Stimulated activated CD4-positive, alpha-beta T cell treated with anti-CD3 and anti-CD28 coated beads, TNF-alpha, amount 100 ng/mL, for 4 hours (primary cell): ENCODE measurements at places on chromosomes 2 and 18.

DNA sequence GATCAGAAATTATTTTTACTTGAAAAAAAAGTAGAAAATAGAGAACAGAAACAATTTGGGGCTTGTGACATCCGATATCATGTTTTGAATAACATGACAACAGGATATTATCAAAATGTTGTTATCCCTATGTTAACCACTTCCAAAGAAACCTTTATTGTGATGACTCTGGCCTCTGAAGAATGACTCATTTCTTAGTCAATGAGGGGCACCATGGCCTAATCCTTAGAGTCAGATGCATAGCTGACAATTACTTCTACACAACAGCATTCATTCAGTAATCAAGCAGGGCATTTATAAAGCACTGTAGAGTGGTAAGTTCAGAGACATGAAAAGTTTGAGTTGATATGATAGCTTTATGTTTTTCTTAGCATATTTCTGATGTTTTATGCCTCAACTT lies 703.0 kb downstream of the RNF144A start:
- DNase-seq, result no peak

DNA sequence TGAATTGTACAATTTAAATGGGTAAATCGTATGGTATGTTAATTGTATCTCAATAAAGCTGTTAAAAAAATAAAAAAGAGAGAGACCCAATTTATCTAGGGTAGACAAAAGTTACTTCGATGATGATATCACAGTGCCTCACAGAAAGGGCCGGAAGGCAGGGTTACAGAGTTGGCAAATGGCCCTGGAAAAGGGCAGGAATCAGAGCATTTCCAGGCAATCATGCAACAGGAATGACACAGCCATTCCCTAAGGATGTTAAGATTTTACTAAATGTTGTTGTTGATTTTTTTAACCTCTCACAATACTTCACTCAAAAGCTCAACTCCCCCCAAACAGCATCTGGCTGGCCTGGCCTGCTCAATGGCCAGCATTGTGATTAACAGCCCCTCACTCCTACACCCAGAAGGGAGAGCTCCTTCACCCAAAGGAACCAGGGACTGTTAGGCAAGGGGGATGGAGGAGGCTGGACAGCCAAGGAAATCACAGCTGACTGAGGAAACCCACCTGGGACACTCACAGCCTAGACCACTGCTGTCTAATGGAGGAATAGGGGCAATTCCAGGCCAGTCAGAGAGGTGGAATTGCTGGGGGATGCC lies 7.7 kb upstream of the SP100 start:
- no peak for DNase-seq

DNA sequence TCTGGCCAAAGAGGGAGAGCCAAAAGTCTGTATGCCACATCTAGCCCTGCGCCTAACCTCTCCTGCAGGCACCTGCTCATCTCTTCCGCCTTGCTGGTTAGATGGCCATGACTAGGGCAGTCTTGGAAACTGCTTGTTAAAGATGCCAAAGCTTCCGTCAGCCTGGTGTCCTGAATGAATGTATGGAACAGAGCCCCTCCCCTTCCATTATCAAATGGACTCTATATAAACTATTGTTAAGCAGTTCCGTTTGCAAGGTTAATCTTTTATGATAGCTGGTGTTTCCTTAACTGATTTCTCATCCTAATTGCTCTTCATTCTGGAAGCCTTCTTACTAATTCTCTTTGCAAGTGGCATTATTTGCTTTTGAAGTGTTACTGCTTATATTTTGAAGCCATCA lies 87.1 kb downstream of the ATP9B start:
- DNase-seq, result no peak

GRCh38 chr2:110650346-110650745 lies 27.5 kb downstream of the BUB1 start:
- DNase-seq, result no peak

- DNase-seq, result no peak
Observed at GRCh38 chr18:41036346-41036745, 918.7 kb upstream of the PIK3C3 start.

GRCh38 chr18:62939433-62939832 lies 224.1 kb downstream of the PHLPP1 start:
- DNase-seq, result no peak

DNA sequence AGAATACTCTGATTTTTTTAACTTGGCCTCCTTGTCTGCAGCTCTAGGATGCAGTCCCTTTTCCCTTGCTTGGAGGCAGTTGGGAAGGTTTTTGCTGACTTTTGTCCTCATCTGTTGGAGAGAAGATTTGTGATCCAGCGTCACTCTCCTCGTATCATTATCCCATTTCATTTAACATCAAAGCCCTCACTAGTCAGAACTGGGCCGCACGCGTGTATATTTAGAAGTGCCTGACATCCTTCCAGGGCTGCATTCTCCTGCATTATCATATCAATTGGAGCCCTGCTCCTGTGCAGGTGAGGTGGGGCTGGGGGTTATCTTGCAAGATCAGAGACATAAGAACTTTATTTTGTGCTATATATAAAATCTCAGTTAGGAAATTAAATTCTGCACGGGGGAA lies 435.1 kb upstream of the HS6ST1 start:
- no peak for DNase-seq

- no peak for DNase-seq
Observed at GRCh38 chr2:8598295-8599165, 83.3 kb upstream of the ID2 start.

DNA sequence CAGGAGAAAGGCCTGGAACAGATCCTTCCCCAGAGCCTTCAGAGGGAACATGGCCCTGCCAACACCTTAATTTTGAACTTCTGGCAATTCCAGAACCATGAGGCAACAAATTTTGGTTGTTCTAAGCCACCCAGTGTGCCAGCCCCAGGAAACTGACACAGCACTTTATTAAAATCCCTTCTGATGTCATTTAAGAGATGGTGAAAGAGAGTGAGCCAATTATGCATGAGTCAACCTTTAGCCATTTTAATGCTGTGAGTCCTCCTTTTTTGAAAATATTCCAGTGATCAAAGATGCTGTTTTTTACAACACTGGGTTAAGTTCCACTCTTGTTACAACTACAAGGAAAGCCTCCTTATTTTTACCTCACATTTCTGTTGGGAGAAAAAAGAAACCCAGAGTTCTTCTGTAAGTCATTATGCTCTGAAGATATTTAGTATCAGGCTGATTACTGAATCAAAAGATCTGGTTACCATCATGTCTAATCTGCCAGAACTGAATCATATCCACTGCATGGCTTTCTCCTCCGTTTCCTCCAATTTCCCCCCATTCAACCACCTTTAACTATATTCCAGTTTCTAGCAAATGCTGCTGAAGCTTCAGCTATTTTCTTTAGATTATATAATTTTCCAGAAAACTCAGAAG lies 235.4 kb downstream of the TXNL1 start:
- DNase-seq, result no peak

DNA sequence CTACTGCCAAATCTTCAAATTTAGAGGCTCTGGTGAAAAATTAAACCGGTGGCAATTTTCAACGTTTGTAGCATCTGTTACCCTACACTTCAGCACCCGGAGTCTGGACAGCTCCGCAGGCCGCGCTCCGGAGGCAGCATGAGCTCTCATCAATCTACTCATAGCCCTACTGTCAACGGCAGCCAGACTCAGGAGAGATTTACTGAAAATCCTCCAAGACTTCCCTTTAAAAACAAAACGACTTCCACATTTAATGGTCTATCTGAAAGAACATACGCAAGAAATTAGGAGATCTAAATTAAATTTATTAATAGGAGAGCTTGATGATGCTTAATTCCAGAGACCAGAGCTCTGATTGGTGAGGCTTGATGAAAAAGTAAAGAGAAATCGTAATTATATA lies 970 bp upstream of the ADCYAP1 start:
- DNase-seq, result no peak

DNA sequence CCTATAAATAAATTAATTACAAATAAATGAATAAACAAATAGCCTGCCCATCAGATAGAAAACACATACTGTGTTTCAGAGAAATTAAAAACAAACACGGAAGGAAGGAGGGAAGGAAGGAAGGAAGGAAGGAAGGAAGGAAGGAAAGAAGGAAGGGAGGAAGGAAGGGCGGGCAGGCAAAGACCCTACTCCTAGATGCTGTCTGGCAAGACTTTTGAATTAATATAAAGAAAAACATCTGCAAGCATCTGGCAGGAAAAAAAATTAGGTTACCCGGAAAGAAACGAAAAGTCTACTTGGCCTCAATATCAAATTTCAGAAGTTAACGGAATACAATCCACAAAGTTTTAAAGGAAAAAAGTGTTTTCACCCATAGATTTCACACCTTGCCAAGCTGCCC lies 49.1 kb downstream of the LOXHD1 start:
- no peak for DNase-seq

DNA sequence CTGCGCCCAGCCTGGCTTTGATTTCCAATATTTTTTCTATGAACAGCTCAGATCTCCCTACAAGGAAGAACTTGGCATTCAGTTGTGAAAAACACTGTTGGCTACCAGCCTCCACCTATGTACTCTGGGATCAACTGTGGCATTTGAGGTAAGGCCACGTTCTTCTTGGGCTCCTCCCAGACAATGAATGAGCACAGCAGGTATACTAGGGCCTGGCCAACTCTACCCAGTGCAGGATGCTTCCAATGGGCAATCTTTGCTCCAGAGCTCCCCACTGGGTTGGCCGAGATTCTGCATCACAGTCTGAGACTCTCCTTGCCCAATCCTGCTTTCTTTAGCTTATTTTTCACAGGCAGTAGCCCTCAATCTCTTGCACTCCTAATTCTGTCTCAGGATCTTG lies 75.9 kb downstream of the TMEM131 start:
- no peak for DNase-seq

DNA sequence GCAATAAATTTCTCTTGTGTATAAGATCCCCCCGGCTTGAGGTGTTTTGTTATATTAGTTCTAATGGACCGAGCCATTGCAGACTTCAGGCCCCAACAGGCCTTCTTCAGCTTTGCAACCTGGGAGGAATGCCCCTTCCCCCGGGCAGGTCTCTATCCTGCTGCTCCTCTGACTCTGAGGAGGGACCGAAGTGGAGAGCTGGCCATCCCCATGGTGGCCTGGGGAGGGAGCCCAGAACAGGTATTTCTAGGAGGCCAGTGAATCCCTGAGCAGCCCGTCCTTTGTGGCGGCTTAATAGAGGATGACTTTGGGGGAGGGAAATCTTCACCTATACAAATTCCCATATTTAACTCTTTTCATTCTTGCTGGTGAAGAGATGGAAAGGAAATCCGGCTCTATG lies 715.8 kb upstream of the SOX11 start:
- no peak for DNase-seq

- no peak for DNase-seq
Observed at GRCh38 chr2:76169276-76170008, 458.7 kb upstream of the GCFC2 start.

GRCh38 chr2:29487967-29488555 lies 372.8 kb downstream of the CLIP4 start:
- no peak for DNase-seq

GRCh38 chr2:37916512-37917082 lies 8.5 kb upstream of the RMDN2 start:
- no peak for DNase-seq

DNA sequence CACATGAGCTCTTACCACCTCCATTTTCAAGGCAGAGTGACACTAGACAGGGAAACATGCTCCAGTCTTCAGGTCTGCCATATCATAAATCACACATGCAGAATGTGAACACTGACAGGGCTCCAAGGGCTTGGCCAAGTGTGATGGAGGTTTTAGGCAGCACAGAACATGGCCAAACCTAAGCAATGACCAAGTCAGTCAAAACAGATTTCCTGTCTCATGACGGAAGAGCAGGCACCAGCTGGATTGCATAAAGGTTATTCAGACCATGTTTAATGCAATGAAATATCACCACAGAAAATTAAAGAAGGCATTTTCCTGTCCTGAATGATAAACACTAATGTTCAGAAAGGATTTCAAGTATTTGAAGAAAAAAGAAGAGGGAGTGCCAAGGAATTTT lies 72.5 kb downstream of the SUMO1 start:
- no peak for DNase-seq

DNA sequence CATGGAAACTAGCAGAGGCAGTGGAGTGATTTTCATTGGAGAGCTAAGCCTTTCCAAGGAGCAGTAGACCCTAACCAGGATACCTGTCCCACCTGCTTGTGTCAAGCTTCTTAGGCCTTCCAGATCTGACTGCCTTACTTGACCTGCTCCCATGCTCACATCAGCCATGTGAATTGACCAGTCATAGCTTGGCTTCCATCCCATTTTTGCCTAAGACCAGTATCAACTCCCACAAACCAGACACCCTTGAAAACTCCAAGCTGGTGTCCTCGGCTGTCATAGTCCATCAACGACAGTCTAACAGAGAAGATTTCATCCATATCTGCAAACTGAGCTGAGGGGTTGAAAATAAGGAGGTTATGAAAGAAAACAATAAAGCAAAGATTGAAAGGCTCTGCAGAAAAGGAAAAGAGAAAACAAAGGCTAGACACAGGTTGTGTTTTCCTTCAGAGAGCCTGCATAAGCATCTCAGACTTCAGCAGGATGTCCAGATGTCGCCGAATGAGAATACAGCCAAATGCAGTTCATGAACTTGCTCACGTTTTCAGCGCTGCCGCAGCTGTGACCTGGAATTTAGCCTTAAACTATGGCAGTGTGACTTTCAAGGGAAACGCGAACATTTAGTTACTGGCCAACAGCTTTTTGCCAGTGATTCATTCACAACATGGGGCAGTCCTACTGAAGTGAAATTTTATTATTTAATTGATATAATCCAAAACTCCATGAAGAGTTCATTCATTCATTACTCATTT lies 868.1 kb upstream of the ID2 start:
- DNase-seq, result no peak

GRCh38 chr18:61348230-61348629 lies 15.0 kb downstream of the CDH20 start:
- no peak for DNase-seq

DNA sequence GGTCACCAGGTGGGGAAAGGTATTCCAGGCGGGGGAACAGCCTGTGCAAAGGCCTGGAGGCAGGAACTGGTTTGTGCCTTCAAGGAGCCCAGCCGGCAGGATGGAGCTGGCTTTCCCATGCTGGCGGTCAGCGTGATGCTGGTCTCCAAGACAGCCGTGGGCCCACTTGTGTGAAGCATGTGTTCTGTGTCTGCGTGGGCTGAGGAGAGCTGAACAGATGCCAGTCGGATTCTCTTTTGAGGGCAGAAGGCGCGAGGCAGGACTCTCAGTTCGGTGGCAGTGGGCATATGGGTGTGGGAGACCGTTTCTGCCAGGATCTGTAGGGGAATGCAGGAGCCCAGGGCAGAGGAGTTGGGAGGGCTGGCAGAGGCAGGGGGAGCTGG lies 191.6 kb downstream of the TWIST2 start:
- DNase-seq, result no peak

- DNase-seq, result no peak
Observed at GRCh38 chr2:88841224-88841929, 149.9 kb downstream of the RPIA start.

DNA sequence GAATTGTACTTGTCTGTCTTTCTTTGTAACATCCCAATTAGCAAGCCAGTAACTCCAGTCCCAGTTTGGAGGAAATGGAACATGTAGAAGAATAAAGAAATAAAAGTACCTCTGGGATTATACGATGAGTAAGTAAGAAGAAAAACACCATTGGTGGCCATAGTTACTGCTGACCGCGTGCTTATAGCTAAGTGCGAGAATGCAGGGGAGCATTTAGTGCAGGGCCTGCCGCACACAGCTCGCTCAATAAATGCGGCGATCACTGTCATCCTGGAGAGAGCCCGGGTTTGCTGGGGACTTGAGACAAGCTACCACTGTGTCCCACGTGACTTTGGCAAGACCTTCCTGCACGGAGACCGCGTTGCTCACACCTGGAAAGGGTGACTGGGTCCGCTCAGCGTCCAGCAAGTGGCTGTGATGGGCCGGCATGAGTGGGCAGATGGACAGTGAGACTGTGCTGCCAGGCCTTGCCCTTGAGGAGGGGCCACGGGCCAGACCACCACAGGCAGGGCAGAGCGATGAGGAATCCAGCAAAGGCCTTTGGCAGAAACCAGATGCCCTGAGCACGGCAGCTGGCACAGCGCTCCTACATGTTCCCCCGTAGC lies 54.8 kb downstream of the ADI1 start:
- no peak for DNase-seq
